NCI-H1694 (cell line): ENCODE measurements at places on chromosomes 2 and 18.

DNA sequence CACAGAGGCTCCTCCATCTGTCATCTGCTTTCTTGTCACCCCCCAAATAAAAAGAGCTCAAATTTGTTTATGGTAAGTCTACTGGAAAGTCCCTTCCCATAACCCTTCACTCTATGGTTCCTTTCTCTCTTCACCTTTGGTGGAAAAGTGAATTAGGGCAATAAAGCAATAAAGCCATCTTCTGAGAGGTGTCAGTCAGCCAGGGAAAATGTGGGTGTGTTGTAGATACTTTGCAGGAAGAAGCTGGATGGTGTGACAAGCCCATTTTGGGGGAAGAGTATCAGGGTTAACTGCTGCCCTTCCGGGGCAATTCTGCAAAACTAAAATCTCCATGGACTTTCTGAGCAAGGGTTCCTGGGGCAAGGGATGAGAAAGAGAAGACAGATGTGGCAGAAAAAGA is 197.9 kb downstream of the SH3BP4 start:
- DNase-seq = no peak

- no peak for DNase-seq
Measured at GRCh38 chr2:147560810-147561535, 283.9 kb upstream of the ACVR2A start.

DNA sequence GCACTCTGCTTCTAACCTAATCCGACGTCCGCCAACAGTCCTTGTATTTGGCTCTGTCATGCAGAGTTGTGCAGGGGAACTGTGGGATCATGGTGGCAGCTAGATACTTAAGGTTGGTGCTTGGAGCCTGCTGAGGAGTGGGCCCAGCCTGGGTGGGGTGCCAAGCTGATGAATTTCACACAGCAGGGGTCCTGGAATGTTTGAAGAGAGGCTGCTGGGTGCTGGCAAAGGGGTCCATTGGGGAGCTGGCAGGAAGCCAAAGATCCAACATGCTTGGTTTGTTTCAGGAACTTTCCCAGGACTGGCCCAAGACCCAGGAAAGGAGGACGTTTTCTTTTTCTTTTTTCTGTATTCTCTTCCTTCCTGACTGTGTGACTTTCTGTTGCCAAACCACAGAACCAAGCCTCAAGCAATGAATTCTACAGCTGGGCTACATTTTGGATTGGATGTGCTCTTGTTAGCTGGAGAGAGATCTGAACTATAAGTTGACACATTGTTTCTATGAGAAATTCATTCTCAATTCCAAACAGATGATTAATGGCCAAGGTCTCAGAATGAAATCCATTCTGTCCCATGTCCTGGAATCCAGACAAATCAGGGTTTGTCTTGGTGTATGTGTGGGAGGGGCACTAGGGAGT is 49.9 kb downstream of the DHRS9 start:
- no peak for DNase-seq

DNA sequence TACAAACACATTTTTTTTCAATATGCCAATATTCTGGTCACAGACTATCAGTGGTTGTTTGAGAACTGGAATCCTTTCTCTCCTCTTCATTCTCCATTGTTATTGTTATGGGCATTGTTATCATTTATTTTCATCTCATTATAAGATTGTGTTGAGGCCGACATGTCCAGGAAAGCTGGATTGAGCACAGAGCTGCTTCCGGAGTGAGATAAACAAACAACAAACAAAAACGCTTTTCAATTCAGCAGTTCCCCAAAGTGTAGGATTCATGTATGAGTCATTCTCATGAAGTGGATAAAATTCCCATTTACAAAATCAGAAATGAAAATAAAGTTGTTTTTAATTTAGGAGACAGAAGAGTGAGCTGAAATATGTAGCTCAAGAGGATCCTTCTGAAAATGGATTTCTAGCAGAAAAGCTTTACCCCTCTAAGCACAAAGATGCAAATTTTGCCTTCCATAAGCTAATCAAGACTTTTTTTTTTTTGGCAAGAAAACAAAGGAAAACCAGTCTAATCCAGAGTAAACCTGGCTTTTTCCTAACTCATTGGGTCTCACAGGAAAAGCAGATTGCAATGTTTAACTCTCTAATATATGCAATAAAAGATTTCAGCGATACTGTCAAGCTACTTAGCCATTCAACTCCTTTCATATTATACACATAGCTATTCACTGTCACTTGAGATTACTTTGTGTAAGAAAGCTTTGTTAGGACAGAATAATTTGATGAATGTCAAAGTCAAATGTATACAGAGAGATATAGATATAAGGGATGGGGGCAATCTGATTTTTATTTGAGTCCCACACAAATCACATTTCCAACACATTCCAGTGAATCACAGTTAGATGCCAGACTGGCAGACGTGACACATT is 1441.7 kb upstream of the CELF4 start:
- DNase-seq = no peak

- DNase-seq = peak; percentile 80
Measured at GRCh38 chr2:192978395-192978794, 783.7 kb upstream of the TMEFF2 start.

DNA sequence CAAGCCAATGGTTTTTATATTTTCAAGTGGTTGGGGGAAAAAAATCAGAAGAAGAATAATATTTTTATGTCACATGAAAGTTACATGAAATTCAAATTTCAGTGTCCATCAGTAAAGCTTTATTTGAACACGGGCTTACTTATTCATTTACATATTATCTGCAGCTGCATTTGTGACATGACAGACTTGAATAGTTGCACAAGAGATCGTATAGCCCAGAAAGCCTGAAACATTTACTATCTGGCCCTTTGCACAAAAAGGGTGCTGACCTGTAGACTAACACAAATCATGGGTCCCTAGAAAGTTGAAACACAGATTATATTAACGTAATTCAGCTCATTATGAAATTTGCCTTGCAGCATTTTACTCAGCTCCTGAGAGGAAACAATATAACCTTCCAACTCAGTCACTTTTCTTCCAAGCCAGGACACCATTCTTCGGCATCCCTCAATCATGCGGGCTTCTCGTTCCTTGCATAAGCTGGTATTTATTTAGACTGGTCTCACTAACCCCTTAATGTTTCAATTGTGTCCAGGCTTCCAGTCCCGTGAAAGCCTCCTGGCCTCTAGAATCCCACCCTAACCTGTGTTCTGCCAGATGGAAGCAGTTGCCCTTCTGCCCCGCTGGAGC is 402.7 kb downstream of the SETBP1 start:
- DNase-seq = no peak
